CD4-positive, alpha-beta T cell treated with Interleukin-21 for 1 hour (primary cell): ENCODE measurements at places on chromosomes 6 and 20.

DNA sequence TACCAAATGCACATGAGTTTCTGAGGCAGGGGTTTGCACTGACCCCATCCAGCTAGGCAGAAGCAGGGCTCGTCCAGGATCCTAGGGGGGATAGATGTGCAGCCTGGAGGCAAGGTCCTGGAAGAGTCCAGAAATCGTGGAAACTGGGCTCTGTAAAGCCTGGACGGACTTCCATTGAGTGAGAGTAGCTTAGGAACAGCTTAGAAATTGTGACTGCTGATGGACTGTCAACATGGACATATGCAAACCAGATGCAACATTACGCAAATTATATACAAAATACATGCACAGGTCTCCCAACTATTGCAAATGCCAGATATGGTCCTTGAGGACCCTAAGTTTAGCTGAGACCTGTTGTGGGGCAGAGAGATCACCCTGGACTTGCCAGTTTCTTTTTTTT is 4.8 kb upstream of the EMILIN3 start:
- no peak for DNase-seq

GRCh38 chr6:217048-217659 is 75.1 kb upstream of the DUSP22 start:
- DNase-seq = no peak

DNA sequence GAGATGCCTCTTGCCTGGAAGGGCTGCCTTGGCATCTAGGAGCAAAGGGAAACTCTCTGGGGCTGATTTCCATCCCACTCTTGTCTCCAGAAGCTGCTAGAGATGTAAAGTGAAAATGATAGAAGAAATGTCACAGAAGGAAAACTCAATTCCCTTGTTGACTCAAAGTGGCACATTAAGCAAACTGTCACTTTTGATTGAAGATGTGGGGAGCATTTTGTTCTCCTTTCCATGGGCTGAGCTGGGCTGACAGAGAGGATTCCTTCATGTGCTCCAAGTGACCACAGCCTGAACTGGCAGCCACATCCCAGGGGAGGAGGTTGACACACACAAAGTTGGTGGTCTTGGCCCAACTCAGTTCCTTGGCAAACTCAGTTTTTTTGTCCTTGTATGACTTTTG is 9.8 kb downstream of the GPR31 start:
- no peak for DNase-seq

DNA sequence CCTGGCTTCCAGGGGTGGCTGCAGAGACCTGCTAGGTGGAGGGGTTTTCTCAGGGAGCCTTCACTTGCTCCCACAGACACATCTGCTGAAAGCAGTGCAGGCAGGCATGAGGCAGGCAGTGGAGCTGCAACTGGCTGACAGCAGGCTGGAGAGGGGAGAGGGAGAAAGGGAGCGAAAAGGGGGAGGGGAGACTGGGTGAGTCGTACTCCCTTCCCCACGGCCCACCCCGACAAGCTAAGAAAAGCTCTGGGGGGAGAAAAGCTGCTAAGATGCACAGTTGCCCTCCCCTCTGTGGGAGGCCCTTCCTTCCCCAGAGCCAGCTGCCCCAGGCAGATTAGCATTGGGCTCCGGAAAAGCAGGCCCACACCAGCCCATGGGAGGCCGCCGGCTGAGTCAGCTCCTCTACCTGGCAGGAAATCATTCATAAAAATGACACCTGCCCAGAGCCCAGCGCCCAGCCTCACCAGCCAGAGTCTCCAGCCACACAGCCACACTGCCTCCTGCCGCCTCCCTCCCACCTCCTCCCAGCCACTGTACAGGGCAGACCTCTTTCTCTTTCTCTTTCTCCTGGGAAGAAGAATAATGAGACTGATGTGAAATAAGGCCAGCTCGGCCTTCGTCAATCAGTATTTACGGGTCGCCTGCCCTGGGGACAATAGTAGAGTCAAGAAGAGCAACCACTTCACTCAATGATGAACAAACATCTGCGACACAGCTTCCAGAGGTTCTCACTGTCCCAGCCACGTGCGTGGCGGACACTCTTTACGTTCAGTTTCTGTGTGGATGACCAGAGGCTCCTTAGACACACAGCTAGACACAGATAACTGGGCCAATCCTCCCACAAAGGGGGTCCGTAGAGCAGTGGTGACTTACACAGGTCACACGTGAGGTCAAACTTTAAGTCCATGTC is 7.7 kb upstream of the C20orf203 start:
- DNase-seq = no peak

DNA sequence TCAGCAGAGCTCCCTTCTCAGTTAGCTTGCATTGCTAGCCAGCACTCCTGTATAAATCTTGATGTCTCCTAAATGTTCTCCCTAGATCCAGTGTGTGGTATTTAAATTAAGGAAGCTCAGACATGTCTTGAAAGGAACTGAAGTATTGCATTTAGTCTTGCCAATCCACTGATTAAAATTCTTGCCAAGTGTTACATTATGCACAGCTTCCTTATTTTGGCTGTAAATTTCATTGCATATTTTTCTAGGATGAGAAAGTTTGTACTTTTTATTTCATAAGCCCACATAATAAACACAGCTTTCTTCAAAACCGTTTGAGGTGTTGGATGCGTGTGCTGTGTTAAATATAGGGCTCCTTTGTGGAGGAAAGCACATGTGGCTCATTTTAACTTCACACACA is 329.8 kb upstream of the FLRT3 start:
- no peak for DNase-seq

- no peak for DNase-seq
Measured at GRCh38 chr6:37177077-37177934, 7.4 kb downstream of the PIM1 start.

DNA sequence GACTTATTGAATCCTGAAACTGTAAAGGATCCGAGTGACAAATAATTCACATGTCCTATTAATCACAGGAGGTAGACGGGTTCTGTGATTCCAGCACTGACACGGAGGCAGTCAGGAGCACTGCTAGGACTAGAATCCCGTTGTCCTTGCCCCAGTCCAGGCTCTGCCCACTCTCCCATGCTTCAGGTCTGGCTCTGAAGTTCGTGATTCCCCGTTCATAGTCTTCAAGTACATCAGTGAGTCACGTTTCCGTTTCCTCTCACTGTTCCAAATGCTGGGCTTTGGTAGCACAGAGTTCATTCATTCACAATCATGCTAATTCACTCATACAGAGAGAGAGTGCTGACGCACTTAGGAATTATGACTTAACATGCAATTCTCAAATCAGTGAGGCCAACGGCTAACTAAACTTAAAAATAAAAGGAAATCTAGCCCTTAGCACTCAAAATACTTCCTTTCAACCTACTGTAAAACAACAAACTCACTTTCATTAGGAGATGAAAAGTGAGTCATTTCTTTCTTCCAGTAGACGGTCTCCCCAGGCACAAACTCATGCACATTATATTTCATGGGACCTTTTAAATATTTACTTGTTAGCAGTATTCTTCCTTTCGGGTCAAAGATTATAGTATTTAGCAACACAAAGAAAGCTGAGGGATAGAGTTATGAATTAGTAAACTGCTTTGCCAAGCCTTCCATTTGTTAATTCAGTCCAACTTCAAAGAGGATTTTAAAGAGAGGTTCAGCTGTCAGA is 94.0 kb upstream of the NHSL1 start:
- DNase-seq = peak; percentile 32

DNA sequence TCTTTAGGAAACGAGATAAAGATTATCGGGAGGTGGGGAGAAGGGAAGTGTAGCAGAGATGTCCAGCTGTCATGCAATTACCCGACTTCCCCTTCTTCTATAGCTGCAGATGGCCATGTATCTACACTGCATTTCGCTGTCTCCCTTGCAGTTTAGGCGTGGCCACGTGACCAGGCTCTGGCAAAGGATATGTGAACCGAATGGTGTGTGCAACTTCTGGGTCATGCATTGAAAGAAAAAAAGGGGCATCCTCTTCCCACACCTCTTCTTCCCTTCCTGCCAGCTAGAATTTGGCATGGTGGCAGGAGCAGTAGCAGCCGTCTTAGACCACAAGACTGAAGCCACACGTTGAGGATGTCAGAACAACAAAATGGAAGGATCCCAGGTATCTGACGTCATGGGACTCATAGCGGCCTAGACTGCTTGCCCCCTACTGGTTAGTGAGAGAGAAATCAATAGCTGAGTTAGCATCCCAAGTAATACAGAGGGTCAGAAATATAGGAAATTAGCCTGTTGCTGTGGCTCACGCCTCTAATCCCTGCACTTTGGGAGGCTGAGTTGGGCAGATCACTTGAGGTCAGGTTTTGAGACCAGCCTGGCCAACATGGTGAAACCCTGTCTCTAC is 32.8 kb downstream of the TCF15 start:
- no peak for DNase-seq

GRCh38 chr6:79250559-79250958 is 16.1 kb upstream of the HMGN3 start:
- DNase-seq = no peak

DNA sequence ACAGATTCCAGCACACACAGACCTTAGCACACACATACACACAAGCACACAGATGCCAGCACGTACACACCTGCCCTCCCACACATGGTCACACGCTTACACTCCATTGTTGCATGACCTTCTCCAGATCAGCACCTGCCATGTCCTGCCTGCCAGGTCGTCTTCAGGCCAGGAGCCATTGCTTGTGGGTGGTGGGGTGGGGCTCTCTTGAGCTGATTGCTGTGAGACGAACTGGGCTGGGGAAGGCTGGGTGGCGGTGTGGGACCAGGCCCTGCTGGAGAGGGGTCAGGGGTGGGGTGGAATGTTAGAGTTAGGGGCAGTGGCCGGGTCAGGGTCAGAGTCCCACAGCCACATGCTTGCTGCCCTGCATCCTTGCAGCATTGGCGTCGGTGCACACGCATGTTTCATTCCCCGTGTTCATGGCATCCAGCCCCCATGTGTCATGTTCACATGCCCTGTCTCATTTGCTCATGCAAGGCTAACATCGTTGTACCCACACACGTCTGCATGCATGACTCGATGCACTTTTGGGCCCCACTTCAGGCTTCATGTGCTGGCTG is 6.5 kb upstream of the NPBWR2 start:
- no peak for DNase-seq

DNA sequence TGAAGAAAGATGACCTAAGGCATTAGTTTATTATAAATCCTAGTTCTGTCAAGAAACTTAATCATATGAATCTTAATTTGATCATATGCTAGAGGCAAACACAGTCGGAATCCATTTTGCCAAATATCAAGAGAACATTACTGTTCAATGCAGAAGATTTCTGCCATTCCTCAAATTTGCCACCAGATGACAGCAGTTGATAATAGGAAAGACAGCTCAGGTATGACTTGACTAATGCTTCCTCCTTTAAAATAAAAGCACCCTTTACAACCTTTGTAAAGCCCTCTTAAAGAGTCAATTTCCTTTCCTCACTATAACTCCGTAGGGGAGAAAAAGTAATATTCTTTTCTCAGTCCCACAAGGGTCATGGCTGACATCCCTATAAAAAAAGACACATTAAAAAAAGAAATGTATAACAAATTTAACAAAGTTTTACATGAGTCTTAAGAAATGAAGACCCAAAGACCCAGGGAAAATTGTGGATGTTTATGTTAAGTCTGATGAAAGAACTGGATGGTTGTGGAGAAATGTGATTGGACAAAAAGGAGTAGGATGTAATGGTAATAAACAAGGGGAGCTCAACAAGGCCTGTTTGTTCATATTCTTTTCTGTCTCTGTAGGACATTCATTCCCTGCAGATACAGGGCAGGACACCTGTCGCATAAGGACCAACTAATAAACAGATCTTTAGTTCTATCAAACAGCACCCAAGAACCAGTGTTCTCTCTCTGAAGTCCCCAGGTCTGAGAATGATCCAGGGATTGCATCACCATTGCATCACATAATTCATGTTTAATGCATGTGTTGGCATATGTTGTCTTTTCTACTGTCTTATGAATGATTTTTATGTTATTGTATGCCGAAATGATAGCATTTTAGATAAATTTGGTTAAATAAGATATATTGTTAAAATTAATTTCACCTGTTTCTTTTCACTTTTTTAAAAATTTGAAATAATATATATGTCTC is 23.0 kb upstream of the IL17A start:
- peak; percentile 51 for DNase-seq

GRCh38 chr6:7912736-7913517 is 2.3 kb upstream of the TXNDC5 start:
- no peak for DNase-seq

GRCh38 chr20:63470410-63470809 is 2.0 kb downstream of the KCNQ2 start:
- no peak for DNase-seq

GRCh38 chr20:2524709-2525506 is 11.5 kb upstream of the TMC2 start:
- DNase-seq = peak; percentile 26

GRCh38 chr6:21033084-21033483 is 498.8 kb downstream of the CDKAL1 start:
- no peak for DNase-seq

- DNase-seq = peak; percentile 15
Measured at GRCh38 chr6:157983406-157984119, 1.9 kb downstream of the SYNJ2 start.

GRCh38 chr6:47438481-47439347 is 38.9 kb upstream of the CD2AP start:
- DNase-seq = no peak

- DNase-seq = no peak
Measured at GRCh38 chr20:41300383-41300782, 17.1 kb downstream of the ZHX3 start.

DNA sequence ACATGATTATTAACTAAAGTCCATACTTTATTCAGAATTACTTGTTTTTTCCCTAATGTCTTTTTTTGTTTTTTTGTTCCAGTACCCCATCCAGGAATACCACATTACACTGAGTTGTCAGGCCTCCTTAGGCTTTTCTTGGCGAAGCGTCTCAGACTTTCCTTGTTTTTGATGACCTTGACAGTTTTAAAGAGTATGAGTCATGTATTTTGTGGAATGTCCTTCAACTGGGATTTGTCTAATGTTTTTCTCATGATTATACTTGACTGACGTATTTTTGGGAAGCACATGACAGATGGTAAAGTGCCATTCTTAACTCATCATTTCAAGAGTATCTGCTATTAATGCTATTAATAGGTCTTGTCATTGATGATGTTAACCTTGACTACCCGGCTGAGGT is 23.6 kb downstream of the ENPP1 start:
- DNase-seq = no peak

- DNase-seq = no peak
Measured at GRCh38 chr6:15256538-15257271, 10.8 kb downstream of the JARID2 start.

- DNase-seq = peak; percentile 73
Measured at GRCh38 chr20:46117704-46118467, at the start of gene CD40. CD40 (plus strand) TSS chr20:46118314; CDS start chr20:46118344, 30 bp downstream.

GRCh38 chr6:25472306-25472705 is 179.7 kb upstream of the SCGN start:
- DNase-seq = no peak

DNA sequence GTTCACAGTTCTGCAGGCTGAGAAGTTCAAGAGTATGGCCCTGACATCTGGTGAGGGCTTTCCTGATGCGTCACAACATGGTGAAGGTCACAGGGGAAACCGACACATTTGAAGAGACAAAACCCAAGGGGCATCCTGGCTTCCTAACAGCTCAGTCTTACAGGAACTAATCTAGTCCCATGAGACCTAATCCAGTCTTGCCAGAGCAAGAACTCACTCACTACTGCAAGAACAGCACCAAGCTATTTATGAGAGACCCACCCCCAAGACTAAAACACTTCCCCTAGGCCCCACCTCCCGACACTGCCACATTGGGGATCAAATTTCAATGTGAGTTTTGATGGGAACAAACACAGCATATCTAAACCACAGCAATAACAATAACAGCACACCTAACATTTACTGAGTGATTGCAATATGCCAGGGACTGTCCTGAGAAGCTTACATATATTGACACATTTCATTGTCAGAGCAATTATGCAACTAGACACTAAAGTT is 46.6 kb downstream of the TPBG start:
- DNase-seq = no peak
